Activated gamma-delta T cell (primary cell): ENCODE measurements at places on chromosomes 4 and X.

- no peak for DNase-seq
Measured at GRCh38 chr4:102759831-102760644, 730 bp downstream of the MANBA start.

GRCh38 chrX:143634663-143635455, 1.0 kb downstream of the SLITRK4 start:
- DNase-seq = no peak

- DNase-seq = no peak
Measured at GRCh38 chr4:33187035-33187434, 2466.9 kb downstream of the PCDH7 start.

DNA sequence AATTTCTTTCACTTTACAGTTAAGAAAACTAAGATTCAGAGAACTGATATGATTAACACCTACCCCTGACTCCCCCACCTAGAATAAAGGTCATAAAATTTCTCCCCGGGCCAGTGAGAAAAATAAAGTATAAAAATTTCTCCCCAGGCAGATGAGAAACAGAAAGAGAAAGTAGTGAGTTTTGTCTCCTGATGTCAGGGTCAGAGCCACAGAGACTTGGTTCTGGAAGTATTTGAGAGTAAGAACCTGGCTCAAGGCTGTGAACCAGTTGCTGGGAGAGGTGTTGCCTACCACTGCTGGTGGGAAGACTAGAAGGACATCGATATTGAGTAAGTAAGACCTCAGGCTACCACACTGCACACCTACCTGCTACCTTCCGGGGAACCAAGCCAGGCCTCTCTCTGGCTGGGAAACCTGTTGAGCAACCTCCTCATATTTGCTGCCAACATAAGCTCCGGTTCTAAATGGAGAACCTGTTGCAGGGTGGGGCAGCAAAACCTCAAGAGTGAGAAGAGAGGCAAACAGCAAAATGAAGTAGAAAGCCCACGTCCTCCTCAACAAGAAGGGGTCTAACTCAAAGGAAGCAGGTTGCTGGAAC, 104.2 kb upstream of the PUDP start:
- DNase-seq = no peak

DNA sequence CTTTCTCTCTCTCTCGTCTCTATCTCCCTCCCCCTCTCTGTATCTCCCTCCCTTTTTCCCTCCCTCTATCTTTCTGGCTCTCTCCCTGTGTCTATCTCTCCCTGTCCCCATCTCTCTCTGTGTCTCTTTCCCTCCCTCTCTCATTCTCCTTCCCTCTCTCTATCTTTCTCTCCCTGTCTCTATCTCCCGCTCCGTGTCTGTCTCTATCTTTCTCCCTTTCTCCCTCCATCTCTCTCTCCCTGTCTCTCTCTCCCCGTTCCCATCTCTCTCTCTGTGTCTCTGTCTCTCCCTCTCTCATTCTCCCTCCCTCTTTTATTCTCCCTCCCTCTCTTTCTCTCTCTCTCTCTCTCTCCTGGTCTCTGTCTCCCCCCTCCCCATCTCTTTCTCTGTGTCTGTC, 22.9 kb downstream of the IL3RA start:
- DNase-seq = no peak

DNA sequence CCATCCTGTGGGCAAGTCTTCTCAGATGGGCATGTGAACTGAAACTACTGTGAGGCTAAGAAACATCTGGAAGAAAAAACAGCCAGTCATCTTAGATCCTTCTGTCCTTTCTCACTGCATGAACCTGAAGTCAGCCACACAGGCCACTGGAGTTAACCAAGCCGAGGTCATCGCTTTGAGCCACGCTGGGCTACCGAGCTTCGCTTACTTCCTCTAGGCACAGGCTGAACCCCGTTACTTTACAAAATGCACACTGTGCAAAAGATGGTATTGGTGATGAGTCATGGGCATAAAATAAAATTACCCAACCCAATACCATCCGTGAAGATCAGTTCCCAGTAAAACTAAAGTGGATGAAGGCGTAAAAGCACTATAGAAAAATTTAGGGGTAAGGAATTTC, 86.2 kb downstream of the MTMR1 start:
- DNase-seq = no peak

GRCh38 chr4:89469930-89470375, 162.4 kb upstream of the GPRIN3 start:
- no peak for DNase-seq

DNA sequence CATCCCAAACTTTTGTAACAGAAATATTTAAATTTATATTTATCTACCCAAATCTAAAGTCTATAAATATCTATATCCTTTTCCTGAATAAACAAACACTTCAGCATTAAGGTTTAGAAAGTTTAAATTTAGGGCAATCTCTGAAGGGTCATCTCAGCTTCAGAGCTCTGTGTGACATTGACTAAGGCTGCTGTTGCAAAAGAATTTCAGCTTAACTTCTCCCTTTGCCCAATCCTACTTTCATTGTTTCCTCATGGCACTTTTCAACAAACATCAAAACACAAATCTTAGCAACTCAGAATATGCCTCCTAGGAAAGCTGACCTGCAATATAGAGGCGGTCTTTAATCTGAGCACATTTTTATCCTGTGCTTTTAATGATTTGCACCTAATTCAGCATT, 79.7 kb upstream of the BANK1 start:
- no peak for DNase-seq
